ENCODE measurements at places on chromosomes 2 and 18.

- no peak for DNase-seq
Observed at GRCh38 chr2:234091883-234092282, 41.4 kb downstream of the SPP2 start.

GRCh38 chr2:460861-461260 is 173.0 kb upstream of the ALKAL2 start:
- no peak for DNase-seq

GRCh38 chr2:64447317-64448040 is 6.5 kb upstream of the LGALSL start:
- no peak for DNase-seq

GRCh38 chr2:112733456-112733855 is 12.6 kb downstream of the NT5DC4 start:
- DNase-seq, result no peak

DNA sequence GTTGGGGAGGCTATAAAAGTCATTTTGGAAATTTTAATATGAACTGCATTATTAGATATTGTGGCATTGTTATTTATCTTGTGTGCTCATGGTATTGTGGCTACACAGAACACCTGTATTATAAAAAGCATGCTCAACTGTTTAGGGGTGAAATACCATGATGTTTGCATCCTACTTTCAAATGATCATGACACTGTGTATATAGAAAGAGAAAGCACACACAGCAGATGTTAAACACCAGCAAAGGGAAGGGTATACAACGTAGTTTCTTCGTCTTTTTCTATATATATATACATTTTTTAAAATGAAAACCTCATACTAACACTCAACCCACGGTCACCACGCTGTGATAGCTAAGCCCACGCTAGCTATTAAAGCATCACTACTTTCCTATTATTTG is 27.1 kb downstream of the STARD7 start:
- DNase-seq, result no peak

DNA sequence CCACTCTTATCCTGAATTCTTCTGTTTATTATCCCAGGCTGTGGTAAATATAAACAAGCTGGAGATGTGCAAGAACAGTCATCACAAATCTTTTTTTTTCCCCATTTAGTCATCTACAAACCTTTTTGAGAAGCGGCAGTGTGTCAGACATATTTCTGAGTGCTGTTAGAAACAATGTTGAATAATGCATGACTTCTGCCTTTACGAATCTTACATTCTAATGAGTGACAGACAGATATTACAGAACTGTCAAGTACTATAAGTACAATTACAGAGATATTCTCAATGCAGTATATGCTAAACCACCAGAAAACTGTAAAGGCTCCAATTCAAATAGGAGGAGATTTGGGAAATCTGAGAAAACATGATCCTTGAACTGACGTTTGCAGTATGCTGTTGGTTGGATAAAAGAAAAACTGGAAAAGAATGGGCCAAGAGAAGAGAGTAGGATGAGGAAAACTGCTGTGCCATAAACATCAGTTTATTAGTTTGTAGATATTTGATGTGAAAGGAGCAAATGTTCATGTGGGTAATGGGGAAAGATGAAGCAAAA is 379.5 kb upstream of the SLC8A1 start:
- DNase-seq, result no peak

- DNase-seq, result no peak
Observed at GRCh38 chr2:134845719-134846118, 7.3 kb downstream of the ACMSD start.

DNA sequence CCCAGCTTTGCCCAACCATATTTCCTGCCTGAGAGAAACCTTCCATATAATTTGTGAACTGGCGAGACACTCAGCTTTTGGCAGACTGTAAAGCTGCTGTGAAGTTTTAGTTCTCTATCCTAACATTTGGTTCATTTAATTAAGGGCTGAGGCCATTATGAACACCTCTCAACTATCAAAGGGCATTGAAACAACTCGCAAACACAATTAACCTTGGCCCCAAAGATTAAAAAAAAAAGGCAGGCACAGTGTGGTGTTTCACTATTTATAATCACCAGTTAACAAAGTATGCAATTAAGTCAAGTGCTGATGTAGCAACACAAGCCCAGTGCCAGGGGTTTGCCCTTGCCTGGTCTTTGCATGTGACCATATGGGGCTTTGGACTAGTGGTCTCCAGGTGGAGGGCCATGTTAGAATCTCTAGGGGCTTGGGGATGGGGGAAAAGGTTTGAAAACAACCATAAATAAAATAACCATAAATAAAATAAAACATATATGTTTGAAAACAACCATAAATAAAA is 297.6 kb upstream of the SKOR2 start:
- no peak for DNase-seq

- DNase-seq, result no peak
Observed at GRCh38 chr2:54520687-54521086, 64.6 kb downstream of the SPTBN1 start.

DNA sequence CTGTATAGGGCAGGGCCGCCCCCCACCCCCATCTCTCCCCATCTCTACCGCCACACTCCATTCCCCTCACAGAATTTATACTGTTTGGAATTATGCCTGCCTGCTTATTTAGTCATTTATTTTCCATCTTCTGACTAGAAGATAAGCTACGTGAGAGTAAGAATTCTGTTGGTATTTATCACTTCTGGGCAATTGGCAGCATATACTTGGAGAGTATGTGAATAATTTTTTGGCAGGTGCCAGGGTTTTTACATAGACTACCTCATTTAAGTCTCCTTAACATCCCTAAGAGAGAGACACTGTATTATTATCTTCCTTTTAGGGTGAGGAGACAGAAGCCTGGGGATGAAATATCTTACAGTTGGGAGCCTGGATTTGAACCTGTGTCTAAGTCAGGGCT is 45.0 kb downstream of the SLC4A1AP start:
- no peak for DNase-seq

GRCh38 chr2:127568128-127568527 is 32.6 kb downstream of the MYO7B start:
- no peak for DNase-seq

GRCh38 chr2:173898178-173898668 is 67.0 kb downstream of the SP3 start:
- DNase-seq, result no peak

GRCh38 chr2:85939131-85939530 is 50.3 kb upstream of the ST3GAL5 start:
- DNase-seq, result no peak

GRCh38 chr2:17517481-17518211 is 594 bp downstream of the RAD51AP2 start:
- DNase-seq, result no peak

GRCh38 chr2:197897960-197898678 is 93.7 kb downstream of the PLCL1 start:
- DNase-seq, result no peak

GRCh38 chr2:110853516-110853915 is 121.1 kb downstream of the ACOXL start:
- DNase-seq, result no peak

DNA sequence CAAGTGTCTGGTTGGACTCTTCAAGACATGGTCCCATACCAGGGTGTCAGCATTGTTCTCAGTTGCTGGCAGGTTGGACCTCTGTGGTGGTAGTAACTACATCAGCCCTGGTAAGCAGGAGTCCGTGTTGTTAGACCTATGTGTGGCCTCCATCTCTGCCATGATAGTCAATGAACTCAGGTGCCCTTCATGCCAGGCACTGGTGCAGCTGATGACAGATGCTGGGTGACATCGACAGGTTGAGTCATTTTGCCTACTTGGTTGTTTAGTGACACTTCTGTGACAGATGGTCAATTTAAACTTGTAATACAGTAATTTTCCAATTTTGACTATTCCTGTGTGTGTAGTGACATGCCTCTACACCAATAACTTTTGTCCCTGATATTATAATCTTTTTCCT is 189.7 kb downstream of the SP3 start:
- no peak for DNase-seq

DNA sequence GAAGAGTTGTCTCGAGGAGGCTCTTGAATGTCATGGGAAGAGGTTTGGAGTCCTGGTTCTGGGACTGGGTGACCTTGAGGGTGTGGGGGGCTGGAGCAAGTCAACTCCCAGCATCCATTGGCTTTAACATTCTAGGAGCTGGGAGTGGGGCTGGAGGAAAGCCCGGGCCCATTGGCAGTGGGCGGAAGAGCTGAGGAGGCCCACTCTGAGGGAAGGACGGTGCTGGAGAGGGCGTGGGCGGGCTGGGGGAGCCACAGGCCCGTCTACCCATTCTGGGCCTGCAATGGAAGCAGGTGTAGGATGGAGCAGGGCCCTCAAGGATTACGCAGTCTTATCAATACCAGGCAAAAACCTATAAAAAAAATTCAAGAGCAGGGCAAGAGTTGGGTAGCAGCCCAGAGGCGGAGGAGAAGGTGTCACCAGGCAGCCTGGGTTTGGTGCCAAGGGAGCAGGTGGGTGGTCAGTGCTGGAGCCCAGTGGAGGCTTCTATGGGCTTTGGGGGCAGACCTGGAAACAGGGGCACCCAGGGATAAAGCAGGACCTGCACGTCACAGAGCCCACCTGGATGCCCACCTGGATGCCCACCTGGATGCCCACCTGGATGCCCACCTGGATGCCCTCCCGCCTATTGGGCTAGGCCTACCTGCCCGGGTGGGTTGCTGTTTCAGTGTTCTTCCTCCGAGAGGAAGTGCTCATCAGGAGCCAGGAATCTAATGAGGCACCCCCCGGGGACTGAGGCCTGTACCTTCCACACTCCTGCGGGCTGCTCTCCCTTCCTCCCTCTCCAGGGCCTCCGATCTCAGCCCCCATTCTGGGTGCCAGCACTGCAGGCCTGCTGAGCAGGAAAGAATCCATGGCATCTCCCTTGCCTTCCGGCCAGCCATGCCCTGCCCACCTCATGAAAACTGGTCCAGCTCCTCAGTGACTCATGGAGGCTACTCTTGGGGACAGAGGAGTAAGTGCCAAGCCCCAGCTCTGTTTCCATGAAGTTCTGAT is 71.3 kb downstream of the CTIF start:
- DNase-seq, result no peak

DNA sequence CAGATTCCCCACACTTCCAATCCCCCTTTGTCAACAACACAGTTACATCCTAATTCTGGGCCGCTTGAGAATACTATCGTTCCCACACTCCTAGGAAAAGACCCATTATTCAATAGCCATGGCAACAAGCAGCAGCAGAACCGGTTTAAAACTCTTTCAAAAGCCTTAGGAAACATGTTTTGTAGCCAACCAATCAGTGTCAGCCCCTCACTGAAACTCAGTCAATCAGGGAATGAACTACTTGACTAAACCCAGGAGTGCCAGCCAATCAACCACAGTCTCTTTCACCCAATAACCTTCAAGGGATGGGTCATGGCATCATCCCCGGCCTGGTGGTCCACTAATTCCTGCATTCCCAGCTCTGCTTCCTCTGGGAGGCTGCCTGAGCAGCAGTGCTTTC is 204.8 kb upstream of the HS6ST1 start:
- DNase-seq, result no peak

GRCh38 chr2:68193144-68193543 is 35.5 kb downstream of the PNO1 start:
- DNase-seq, result no peak

DNA sequence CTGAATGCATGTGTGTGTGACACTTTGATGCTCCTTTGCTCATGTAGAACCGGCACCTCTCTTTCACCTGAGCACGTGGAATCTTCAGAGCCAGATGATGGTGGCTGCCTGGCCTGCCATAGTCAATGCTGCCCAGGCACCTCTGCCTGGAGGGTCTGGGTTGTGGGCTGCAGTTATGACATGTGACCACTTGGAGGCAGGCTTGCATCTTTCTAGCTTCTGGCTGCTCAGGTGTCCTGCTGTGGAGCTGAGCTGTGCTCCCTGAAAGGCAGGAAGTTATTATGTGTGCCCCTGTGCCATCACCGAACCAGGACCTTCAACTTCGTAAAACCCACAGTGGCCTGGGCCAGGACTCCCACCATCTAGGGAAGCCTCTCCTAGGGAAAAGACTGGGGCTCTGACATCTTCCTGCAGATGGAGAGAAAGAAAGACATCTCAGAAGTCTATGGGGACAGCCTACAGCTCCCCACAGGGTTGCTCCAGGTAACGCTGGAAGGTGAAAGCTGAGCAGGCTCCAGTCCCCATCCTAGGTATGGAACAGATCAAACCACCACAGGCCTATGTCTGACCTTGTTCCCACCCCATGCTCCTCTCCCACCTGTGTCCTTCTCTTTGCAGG is 30.2 kb downstream of the PSD4 start:
- no peak for DNase-seq

GRCh38 chr2:80154231-80154915 is 150.2 kb downstream of the LRRTM1 start:
- no peak for DNase-seq

DNA sequence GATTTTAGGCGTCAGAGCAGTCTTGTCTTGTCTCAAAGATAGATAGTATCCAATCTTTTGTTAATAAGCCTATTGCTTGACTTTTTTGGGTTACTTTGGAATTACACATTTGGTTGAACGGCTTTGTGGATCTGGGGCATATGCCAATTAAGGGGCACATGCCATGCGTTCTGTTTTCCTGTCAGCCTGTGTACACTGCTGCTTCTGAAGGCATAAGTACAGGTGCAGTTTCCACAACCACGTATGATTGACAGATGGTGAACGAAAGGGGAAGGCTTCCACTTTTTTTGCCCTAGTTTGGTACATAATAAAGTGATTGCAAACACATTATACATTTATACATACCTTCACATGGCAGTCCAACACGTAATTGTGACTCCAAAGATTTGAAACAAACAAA is 102.3 kb downstream of the RAPH1 start:
- DNase-seq, result no peak

DNA sequence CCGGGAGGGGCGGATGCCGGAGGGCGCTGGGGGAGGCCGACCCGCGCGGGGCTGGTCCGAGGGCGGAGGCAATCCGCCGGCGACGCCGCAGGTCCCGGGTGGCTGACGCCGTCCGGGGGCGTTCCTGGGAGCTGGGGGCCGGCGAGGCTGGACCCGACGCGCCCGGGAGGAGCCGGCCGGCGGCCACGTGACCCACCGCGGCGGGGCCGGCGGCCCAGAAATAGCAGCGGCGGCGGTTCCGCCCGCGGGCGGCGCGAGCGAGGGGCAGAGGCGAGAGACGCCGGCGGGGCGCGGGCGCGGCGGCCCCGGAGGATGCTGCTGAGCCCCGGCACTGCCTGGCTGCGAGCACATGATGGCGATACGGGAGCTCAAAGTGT is at the start of gene RAB31:
TSS of gene RAB31 (plus strand) at position 245 of the 377 bp plus-strand sequence. CDS start at position 350, 105 bp downstream.
- no peak for DNase-seq

DNA sequence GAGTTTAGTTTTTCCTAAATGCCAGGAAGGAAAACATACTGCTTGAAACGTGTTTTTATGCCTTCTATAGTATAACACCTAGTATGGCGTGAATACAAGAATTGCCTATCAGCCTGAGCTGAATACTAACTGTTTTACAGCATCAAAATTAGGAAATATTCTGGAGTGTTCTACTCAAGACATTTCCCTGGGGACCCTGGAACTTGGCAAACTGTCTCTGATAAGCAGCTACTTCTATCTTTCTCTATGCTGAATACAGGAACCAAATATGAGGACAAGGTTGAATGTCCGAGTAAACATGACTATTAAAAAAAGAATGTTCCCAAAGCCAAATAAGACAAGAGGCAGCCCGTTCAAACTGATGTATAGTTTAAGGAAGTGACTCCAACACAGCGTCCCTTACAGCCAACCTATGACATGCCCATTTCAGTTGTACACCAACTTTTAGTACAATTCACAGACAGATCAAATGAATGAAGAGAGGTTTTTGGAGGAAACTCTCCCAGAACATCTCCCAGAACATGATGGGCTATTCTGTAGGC is 951.3 kb upstream of the ACVR2A start:
- no peak for DNase-seq
